ENCODE measurements at places on chromosomes 5 and 9.

DNA sequence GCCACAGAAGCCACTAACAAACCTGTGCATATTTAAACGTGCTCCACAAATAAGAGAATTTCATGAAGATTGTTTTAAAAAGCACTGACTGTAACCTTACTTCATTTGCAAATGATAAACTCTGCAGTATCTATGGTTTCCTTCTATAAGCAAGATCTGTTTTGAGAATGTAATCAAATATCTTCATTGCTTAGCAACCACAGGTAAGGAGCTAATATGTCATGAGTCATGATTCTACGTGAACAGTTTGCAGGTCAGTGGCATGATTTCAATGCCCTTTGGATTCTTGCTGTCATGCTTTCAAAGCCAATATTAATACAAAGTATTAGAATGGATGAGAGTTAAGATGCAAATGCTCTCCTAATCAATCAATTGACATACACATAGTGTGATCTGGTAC is 325.0 kb downstream of the EDIL3 start:
- no peak for DNase-seq

GRCh38 chr5:54656261-54656728 is 138.7 kb downstream of the SNX18 start:
- no peak for DNase-seq

- no peak for DNase-seq
Observed at GRCh38 chr5:149526845-149527590, 24.2 kb downstream of the CSNK1A1 start.

GRCh38 chr5:11407556-11408145 is 496.6 kb downstream of the CTNND2 start:
- no peak for DNase-seq

- DNase-seq, result no peak
Observed at GRCh38 chr9:121884057-121884541, 209.0 kb downstream of the TTLL11 start.
